Sciatic nerve (tissue), 2 donors: ENCODE measurements at places on chromosomes 5 and 9. TPM values are rescaled to one million over a fixed set of nuclear protein-coding genes. Genes with fewer than 3 reads are reported as not detected.

GRCh38 chr5:124071039-124071438 is 559.1 kb downstream of the CSNK1G3 start:
- no peak for DNase-seq

DNA sequence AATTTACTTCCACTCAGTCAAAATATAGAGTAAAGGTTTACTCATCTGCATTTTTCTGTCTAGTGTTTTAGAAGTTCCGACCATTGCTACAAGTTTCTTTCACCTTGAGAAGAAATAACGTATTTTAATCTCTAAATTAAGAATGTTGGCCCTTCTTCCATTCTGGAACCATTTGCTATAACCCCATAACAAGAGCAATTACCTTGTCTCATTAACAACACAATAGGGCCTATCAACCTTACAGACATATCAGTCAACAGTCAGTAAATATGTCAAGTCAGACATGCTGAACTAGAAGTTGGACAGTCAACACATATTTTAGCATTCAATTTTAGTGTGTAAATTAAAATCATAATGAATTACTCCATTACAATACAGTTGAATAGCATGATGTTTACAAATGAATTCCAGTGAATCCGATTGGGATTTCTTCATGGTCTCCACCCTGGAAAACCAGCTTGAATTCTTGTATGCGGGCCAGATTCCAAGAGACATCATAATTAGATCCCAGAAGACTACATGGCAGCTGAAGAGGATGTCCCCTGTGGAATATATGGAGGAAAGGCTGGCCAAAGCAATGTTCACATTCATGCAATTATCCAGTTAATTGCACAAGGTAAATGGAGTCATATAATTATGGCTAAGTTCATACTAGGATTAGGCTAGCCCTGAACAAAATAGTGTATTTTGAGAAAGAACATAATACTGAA is 196.2 kb upstream of the TARS1 start:
- no peak for DNase-seq

DNA sequence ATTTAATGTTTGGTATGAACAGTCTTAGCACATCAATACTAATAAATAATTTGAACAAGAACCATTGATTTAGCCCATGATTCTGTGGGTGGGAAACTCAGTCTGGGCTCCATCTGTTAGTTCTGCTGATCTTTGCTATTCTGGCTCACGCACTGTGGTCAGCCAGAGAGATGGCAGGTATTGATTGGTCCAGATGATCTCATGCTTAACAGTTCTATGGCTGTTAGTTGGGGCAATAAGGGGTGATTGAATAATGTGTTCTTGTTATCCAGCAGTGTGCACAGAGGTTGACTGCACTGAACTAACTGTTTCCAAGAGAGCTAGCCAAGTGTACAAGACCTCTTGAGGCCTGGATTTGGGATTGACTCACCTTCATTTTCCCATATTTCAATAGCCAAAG is 824.3 kb downstream of the SEMA5A start:
- DNase-seq, result no peak

DNA sequence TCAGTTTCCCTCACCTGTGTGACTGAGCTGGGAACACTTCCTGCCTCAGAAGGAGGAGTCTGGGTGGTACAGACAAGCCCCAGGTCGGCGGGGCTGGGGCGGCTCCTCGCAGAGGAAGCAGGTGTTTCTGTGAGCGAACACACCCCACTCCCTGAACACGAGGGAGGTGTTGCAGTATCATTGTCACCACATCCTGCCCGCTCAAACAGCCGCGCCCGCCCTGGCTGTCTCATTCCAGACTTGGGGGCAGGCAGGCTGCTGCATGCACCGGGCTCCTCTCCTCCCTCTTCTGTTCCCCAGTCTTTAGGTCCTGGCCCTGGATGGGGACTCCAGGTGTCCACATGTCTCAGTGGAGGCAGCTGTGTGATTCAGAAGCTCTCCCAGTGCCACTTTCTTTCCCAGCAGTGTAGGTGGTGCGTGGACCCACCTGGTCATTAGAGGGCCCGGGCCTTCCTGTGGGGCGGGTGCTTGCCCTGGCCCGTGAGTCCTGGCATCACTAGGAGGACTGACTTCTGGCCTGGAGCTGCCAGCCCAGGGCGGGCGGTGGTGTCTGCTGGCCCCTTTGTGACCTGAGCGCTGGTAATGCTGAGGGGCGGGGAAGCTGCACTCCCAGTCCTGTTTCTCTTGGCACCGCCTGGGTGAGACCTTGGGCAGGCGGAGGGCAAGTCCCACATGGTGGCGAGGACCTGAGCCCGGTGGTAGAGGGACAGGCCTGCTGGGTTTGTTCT is 18.3 kb upstream of the PHYHD1 start:
- no peak for DNase-seq

The ZNF354C gene
- 13.8 TPM for total RNA-seq

The LSM11 gene
- total RNA-seq, result 3.4 TPM

The ATP6V0E1 gene
- total RNA-seq, result 141 TPM
